ENCODE measurements at places on chromosomes 2 and 18.

GRCh38 chr2:177077778-177078177, 134.8 kb upstream of the HNRNPA3 start:
- DNase-seq = no peak

GRCh38 chr2:3145471-3146021, 232.1 kb downstream of the EIPR1 start:
- DNase-seq = no peak

DNA sequence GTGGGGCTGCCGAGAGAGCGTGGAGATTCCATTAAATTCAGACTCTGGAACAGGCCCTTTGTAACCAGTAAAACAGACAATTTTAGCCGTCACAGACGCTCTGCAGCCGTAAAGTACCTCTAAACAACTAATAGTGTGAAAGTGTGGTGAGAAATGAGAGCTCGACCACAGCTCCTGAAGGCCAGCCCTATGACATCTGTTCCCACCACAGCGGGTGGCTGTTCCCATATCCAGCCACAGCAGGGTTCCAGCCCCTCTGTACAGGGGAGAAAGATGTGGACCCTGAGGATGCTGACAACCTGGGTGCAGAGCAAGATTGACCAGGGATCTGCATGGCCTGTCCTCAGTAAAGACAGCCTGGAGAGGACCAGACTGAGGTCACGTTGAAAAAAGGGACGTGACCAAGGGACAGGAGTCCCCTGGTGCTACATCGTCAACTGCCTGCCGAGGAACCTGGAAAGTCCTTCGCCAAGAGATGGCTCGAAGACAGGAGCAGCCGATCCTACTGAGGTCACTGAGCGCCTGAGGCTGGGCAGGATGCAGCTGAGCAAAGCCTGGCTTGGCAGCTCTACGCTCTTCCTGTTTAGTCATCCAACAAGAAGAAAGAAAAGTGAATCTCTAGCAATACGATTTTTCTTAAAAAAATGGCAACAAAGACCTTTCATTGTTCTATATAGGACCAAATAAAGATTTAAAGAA, 831.7 kb downstream of the RNF144A start:
- no peak for DNase-seq

- no peak for DNase-seq
Observed at GRCh38 chr2:119178776-119179175, 20.2 kb upstream of the C1QL2 start.

- no peak for DNase-seq
Observed at GRCh38 chr18:47936952-47937351, 6.5 kb upstream of the SMAD2 start.

All from stimulated activated CD8-positive, alpha-beta memory T cell treated with anti-CD3 and anti-CD28 coated beads, Interleukin-4, amount 100 ng/mL, for 1 hour (primary cell).